ENCODE measurements at places on chromosomes 2 and 18.

DNA sequence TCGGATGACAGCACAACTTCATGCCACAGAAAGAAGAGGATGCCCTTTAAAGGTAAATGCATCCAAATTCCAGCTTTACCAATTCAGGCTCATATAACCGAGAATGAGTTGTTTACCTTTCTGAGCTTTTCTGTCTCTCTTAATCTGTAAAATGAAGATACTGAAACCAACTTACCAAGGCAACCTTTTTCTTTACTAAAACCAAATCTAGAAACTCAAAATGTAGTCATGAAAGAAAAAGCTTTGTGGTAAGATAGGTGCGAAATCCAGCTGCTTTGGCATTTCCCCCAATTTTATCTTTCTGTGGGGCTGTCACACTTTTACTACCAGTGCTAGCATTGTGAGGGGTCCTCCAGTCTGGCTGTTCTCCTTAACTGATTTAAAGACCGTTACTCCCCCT lies 240.4 kb downstream of the IKZF2 start:
- DNase-seq, result no peak

DNA sequence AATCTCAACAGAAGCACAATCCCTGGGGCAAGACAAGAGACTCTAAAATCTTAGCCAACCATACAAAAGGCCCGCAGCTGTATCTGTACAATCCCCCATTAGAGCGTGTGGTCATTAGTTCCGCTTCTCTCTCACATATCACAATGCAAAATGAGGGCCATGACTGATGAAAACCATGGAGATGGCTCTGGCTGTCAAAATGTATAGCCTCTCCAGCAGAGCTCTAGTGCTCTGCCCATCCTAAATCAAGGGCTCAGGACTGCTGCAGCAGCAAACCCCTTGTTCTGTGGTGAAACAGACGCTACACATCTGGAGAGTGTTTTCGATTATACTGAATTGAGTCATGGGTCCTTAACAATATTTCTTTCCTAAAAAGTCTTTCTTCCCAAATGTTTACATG lies 221.0 kb downstream of the PID1 start:
- DNase-seq, result no peak

DNA sequence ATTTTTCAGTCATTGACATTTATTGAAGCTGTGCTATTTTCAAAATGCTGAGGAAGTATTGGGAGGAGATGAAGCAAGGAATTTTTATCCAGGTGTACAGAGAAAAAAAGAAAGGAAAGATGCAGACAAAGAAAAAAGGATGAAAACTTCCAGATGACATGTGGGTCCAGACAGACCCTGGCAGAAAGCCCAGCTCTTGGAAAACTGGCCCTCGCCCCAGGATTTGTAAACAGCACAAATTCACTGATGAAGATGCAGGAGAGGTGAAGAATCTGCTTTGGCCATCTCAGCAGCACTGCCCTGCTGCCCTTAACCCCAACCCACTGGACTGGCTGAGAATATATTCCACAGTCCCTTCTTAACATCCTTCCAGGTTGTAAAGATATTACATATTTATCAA lies 12.5 kb downstream of the TACR1 start:
- no peak for DNase-seq

DNA sequence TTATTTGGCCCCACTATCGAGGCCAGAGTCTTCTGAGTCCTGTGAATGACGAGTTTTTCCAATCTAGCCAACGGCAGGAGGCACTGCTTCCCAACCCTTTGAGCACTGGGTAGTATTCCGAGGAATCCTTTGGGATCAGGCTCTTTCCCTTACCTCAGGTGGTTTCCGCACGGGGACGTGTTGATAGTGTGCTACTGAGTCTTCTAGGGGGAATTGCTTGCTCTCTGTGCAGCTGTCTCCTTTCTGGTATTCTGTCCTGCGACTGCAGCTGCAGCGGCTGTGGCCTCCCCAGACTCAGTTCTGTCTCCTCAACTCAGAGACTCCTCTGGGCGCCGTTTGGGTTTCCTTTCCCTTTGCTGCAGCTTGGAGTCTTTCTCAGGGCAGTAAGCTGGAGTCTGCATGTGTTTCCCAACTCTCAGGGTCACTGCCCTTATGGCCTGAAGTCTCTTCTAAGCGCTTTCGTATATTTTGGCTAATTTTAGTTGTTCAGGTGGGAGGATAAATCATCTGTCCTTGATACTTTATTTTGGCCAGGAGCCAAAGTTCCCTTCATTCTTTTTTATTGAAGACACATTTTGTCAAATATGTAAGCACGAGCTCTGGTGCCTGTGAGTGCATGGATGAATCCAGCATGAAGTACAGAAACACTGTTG lies 118.4 kb downstream of the MAP4K4 start:
- DNase-seq, result no peak

DNA sequence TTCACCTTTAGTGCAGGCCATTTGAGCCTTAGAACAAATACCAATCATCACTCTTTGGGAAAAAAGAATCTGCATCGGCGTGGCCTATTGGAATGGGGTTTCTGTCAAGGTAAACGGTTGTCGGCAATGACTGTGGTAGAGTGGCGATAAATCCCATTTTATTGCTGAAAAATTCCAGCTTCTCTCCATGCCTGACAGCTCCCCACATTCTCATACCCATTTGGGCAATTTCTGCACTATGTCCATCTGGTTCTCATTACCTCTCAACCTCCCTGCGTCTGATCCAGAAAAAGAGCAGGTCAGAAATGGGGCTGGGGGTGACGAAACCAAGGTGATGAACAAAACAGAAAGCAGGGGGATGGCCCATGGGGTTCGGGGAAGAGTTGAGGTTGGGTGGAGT lies 254.0 kb downstream of the MEIS1 start:
- DNase-seq, result no peak

DNA sequence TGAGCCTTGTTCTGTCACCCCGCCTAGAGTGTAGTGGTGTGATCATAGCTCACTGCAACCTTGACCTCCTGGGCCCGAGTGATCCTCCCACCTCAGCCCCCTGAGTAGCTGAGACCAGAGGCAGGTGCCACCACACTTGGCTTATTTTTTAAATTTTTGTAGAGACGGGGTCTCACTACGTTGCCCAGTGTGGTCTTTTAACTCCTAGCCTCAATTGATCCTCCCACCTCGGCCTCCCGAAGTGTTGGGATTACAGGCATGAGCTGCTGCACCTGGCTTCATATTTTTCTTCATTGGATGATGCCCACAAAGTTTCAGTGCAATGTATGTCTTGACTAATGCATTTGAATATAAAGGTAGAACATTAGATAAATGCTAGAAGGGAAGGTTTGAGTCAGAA lies 120.8 kb downstream of the FMNL2 start:
- no peak for DNase-seq

DNA sequence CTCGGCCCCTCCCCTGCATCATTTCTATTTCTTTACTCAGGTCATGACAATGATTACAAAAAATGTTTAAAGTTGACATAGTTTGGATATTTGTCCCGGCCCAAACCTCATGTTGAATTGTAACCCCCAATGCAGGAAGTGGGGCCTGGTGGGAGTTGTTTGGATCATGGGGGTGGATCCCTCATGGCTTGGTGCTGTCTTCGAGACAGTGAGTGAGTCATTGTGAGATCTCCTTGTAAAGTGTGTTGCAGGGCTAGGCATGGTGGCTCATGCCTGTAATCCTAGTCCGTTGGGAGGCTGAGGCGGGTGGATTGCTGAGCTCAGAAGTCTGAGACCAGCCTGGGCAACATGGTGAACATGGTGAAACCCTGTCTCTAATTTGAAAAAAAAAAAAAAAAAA lies 9.2 kb upstream of the MAP4K4 start:
- DNase-seq, result no peak

GRCh38 chr2:48590017-48590416 lies 27.6 kb upstream of the GTF2A1L start:
- DNase-seq, result no peak

DNA sequence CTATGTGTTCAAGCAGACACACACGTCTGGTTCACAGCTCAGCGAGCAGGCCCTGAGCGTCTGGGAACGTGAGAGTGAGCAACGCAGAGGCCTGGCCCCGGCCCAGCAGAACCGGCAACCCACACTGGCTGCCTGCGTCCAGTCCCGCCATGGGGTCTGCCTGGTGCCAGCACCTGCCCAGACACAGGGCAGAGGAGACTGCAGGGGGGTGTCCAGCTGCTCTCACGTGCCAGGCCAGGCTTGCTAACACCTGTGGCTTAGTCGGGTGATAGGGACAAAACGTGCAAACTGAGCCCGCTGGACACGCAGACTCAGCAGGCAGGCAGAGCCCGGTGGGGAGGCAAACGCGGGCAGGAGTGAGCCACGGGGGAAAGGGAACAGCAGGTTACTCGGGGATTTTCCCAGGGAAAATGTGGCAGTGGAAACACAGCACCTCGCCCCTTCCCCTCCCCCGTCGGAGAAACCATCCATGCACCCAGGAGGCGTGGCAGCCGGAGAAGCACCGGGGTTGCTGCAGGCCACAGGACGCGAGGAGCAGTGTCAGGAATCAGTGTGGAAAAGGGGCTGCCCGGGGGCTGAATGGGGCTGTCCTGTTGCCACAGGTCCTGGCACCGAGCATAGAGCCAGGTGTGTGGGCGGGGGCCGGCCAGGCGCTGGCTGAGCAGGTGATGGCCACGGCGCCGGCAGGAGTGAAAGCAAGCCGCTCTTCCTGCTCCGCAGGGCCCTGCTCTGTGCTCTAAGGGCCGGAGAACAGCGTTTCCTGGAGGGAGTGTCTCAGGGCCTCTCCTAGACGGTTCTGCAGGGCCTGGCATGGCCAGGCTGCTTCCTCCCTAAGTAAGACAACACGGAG lies 154.7 kb downstream of the HDAC4 start:
- no peak for DNase-seq

GRCh38 chr2:37244017-37244416 lies 12.6 kb downstream of the NDUFAF7 start:
- no peak for DNase-seq

- DNase-seq, result peak; percentile 50
These were observed at the start of gene REL for GRCh38 chr2:60881047-60881932. REL (plus strand) TSS chr2:60881574; CDS start chr2:60881841, 267 bp downstream.

- no peak for DNase-seq
These were observed 211.0 kb downstream of the KCNE4 start for GRCh38 chr2:223262946-223263345.

DNA sequence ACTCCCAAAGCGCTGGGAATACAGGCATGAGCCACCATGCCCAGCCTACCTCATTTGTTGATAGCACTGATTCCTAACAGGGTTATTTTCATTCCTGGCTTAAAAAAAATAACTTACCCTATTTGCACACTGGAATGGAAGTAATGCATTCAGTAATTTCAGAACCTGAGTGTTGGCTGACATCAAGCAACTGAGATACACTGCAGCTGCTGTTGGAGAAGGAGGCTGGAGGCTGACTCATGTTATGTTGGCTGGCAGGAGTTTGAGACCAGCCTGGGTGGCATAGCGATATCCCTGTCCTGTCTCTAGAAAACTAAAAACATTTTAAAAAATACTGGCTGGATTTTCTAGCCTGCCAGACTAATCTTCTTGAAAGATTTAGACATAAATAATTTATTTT lies 385.1 kb upstream of the MEX3C start:
- DNase-seq, result no peak

DNA sequence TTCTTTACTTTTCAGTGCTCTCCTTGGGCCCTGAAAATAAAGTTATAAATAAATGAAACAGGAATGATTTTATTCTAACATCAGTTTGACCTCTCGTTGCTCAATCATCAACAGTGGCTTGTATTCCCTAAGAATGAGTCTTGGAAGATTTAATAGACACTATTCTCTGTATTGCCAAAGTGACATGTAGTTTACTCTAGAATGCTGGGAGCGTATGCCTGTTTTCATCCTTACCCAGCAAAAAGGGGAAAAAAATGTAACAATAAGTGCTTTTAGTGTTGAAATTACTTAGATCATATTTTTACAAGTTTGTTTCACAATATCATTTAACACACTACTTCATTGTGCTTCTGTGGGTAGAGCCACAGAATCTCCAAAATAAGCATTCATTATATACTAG lies 240.6 kb upstream of the CWC22 start:
- no peak for DNase-seq

DNA sequence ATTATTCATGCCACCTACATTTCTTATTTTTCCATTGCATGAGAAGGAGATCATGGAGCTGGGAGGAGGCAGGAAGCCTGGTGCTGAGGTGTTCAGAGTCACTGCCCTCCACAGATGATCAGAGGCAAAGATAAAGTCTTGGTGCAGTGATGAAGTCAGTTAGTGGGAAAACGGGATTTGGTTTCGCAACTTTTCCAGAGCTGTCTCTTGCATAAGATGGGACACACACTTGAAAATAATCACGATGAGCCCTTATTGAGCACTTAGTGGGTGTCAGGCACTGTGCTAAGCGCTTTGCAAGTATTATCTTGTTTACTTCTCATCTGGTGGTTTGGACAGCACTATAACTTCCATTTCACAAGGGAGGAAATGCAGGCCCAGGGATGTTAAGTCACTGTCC lies 222.1 kb upstream of the SMAD2 start:
- no peak for DNase-seq

DNA sequence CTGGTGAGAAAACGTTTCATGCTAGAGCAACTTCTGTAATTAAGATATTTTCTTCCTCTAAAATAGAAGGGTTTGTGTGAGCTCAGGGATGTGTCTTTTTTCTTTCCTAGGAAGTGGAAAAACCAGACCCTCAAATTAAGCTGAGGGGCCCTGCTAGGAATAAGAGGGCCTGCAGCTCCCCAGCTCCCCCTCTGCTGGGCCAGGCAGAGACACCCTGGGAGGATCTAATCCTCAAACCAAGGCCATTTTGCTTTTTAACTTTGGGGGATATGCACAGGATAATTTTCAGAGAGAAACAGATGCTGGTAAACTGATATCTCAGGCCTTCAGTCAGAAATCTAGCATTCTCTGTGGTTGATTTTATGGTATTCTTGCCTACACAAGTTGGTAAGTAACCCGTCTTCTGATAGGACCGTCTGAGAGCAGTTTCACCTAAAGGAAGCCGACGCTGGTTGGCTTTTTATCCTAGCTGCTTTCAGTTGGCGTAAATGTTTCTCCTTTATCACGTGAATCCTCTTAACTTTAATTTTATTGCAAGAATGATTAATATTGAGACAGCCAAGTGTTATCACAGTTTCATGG lies 34.8 kb downstream of the SNTG2 start:
- DNase-seq, result no peak

DNA sequence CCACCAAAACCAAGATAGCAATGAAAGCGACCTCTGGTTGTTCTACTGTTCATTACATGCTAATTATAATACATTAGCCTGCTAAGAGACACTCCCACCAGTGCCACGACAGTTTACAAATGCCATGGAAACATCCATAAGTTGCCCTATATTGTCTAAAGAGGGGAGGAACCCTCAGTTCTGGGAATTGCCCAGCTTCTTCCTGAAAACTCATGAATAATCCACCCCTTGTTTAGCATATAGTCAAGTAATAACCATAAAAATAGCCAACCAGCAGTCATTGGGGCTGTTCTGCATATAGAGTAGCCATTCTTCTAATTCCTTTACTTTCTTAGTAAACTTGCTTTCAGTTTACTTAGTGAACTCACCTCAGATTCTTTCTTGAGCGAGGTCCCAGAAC lies 189.8 kb upstream of the SOX11 start:
- no peak for DNase-seq

GRCh38 chr2:41000374-41000773 lies 548.5 kb upstream of the SLC8A1 start:
- no peak for DNase-seq

DNA sequence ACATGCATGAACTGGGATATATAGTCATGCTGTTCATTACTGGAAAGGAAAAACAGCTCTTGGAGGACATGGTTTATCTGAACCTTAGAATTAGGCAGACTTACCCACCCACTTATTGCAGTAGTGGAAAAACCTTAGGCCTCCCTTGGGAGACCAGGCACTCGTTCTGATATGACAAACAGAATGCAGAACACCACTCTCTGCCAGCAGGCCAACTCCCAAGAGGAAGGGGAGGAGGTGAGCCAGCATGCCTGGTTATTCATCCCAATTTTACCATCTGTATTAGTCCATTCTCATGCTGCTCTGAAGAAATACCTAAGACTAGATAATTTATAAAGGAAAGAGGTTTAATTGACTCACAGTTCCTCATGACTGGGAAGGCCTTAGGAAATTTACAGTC lies 17.5 kb downstream of the C18orf63 start:
- DNase-seq, result no peak
